ENCODE measurements at places on chromosomes 13 and 19.

GRCh38 chr19:49851456-49852259 lies 699 bp downstream of the PTOV1 start:
- DNase-seq: no peak

DNA sequence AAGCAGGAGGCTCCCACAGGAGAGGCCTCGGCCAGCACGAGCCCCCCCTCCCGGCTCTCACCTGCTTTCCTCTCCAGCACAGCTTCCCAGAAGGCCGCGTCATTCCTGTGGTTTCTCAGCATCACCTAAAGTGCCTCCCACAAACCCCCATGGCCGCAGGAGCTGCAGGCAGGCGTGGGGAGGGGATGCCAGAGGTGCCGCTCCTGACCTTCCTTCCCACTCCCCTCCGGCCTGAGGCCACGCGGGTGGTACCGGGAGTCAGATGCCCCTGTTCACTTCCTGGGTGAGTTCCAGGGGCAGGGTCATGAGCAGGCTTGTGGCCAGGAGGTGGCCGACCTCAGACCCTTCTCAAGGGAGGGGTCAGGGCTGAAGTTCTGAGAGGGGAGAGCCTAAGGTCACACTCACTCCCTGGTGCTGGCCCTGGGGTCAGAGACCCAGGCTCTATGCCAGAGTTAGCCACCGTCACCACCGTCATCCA lies 14.4 kb upstream of the NPAS1 start:
- DNase-seq: no peak

DNA sequence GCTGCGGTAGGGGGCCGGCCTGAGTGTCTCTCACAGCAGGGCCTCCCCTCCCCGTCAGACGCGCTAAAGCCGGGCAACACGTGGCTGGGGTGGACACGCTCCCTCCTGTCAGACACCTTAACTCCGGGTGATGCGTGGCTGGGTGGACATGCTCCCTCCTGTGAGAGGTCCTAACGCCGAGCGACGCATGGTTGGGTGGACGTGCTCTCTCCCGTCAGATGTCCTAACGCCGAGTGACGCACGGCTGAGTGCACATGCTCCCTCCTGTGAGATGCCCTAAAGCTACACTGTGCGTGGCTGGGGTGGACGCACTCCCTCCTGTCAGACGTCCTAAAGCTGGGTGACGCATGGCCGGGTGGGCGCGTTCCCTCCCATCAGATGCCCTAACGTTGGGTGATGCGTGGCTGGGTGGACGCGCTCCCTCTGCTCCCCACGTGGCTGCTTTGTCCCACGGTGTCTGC lies 126.1 kb upstream of the MCF2L start:
- no peak for DNase-seq

DNA sequence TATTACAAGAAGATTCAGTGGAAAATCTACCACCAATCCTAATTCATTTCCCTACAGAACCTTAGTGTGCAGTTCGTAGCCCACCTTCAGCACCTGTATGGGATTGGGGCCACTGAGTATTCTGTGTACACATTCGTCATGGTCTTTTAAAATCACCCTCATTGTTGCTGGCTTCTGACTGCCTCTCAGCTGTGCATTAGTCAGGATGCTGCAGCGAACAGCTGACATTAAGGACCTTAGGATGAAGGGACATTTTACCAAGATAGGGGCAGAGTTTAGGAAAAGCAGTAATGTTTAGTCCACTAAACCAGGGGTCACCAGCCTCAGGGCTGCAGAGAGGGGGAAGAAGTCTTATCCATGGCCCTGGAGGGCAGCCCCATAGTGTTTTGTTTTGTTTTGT lies 176.5 kb downstream of the COL4A1 start:
- DNase-seq: no peak

DNA sequence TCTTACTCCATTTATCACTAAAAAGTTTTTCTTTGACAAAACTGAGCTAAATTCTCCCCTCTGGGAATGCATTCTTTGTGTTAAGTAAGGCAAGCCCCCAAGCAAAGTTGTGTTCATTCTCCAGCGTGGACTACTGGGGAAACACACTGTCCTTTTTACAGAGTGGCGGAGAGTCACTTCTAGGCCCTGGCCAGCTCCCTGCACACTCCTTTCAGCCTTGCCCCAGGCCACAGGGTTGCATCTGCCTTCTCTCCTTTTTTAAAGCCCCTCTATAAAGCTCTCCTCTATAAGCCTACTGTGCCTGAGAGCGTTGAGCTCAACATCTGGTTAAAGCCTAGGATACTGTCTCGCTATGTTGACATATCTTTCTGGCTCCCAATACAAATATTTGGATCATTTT lies 803.4 kb downstream of the PCDH17 start:
- DNase-seq: no peak

DNA sequence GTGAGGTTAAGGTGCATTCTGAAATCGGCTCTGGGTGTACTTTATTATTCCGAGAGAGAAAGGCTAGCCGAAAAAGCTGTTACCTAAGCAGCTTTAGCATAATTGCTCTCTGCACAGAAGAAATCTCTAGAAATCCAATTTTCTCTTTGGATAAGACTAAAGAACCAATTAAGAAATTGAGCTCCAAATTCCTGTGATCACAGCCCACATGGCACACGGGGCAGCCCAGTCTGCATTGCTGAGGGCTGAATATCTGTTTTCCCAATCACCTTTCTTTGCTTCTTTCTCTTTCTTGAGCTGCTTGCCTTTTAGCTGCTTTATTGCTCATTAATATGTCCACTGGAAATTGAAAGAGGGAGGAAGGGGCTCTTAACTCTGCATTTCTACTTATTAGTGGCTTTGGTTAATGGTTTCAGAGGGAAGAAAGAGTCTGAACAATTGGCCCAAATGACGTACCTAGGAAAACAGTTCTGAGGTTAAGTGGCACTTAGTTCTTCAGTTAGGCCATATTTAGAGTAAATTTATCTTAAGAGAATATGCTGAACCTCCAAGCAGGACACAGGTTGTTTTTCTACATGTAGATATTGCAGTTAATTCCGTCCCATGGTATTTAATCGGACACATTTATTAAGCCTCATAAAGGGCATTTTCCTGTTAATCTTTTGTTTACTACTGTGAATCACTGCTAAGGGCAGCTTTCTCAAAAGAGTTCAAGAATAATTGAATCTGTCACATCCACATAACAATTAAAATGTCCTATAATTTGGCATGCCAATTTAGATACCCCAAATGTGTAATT lies 265.7 kb downstream of the ABCC4 start:
- DNase-seq: no peak

DNA sequence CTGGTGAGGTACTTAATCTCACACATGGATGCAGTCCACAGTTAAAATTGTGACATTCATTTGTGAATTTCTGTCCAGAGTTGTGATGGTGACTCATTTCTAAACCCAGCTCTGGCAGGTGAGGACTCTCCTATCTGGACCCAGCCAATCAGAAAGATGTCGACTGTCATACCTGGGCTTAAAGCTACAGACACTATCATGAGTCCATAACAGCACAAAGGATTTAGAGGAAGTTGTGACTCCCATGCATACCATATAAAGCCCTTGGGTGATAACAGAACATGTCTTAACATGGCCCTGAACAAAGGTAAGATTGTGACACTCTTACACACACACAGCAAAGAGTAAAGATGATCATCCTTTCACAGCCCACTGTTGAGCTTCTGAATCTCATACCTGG lies 59.7 kb upstream of the ZNF724 start:
- no peak for DNase-seq

All from CD4-positive, alpha-beta memory T cell (primary cell).